NCI-H446 (cell line): ENCODE measurements at places on chromosomes 1 and 21.

DNA sequence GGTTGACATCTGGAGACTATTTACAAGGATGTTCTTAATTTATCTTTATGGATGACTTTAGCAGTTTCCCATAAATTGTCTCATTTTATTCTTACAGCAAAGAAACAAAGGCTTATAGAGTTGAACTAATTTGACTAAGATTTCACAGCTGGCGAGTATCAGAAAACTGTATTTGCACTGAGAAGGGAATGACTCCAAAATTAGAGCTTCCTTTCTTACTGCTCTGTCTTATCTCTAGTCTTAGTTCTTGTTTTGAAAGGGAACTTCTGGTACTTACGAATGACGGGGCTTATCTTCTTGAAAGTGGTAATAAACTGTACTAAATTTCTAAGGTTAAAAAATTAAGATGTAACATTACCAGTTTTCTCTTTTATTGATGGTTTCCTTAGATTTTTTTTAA lies 13.6 kb downstream of the CNST start:
- DNase-seq = no peak

- DNase-seq = peak; percentile 30
These were observed 150.3 kb upstream of the SPAG17 start for GRCh38 chr1:118335331-118335732.

- no peak for DNase-seq
These were observed 406.6 kb upstream of the CAMK1G start for GRCh38 chr1:209176866-209177430.

DNA sequence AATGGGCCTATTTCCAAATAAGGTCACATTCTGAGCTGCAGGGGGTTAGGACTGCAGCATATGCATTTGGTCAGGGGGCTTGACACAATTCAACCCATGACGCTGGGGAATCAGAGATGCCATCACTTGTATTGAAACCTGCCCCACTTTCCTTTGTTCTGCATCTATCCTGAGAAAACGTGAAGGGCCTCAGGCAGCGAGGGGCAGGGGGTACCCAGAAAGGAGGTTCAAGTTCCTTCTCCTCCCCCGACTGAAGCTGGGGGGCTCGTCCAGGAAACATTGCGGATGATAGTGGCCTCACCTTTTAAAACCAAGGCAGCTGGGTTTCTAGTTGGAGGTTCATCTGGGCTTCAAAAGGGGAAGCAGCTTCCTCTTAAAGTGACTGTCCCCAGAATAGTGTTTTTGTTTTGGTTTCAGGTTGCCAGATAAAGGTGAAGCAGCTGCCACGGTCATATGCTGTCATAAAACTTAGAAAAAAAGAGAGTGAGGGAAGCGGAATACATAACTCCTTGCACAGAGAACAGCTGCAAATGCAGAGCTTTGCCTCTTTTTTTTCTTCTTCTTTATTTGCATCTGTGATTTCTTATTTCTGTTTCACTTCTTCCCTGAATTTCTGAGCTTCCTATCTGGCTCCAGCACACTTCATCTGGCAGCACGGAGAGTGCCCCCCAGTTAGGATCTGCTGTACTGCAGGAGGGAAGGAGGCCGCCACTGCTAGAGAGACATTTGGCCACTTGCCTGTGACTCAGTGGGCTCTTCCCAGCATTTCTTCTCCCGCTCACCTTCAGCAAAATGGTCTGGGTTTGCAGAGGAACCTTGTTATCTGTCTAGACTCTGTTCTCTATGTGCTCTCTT lies 142.0 kb downstream of the AJAP1 start:
- no peak for DNase-seq

- DNase-seq = no peak
These were observed 8.0 kb upstream of the SELE start for GRCh38 chr1:169741666-169742394.

DNA sequence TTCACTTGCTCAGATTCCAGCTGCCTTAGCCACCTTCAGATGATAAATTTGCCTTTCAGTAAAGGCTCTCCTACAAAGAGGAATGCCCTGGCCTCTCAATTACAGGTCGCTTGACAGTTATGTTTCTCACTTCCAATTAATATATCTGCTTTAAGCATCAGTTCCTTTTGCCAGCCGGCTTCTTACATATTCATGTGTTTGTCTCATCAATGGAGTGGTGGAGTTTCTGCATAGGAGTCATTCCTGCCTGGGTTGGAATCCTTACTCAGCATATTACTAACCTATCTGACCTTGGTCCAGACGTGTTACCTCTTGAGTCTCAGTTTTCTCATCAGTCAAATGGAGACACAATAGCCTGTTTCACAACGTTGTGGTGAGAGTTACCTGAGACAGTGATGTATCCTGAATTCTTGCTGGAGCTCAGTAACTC lies 9.4 kb upstream of the SESN2 start:
- DNase-seq = no peak

DNA sequence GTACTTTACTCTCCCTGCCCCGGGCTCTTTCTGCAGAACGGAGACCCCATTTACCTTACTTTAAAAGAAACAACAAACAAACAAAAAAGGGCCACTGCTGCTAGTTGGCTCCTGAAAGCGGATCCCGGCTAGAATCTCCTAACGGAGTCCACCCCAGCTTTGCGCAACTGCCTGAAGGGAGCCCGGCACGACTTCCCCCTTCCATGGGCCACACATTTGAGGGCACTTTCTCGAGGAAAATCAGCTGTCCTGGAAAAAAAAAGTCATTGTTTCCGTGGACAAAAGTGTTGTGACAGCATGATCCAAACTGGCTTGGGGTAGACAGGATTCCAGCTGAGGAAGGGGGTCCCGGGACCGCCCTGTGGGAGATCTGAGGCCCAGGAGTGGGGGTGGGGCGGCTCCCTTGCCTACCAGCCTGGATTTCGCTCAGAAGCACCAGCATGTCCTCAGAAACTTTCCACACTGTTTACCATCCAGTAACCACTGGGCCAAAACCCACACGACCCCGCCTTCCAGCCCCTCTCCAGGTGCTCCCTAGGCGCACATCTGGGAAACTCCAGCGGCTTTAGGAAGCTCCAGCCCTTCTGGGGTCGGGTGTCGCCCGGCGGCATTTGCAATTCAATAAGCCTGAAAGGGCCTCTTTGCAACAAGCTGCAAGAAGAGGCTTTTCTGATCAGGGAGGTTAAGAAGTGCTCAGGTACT lies 4.8 kb downstream of the RIPK4 start:
- DNase-seq = no peak

DNA sequence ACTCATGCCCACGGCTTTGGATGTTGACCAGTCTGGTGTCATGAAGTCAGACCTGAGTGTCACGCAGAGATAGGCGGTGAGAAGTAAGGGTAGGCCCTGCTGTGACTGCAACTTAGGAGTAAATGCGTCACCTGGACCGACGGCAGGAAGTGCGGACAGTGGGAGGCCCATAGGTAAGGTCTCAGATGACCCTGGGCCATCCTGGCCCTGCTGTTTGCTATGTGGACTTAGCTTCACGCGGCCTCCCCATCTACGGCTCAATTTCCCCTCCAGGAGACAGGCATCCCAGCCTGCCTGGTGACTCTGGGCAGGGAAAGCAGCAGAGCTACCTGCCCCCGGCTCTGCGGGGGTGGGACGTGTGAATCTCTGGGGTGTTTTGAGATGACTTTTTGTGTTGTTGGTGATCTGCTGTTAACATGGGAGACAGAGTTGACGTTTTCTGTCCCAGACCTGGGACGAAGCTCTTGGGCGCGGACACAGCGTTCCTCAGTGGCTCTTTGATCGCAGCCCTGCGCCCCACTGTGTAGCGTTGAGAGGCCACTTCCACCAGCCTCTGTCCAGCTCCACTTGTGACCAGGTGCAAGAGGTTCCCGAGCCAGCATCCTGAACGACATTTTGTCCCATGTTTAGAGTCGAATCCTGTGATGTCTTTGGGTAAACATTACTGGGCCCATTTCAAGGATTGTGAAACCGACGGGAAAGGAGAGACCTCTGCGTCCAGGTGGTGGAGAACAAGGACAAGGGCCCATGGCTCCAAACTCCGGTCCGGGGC lies 39.9 kb downstream of the CRYAA start:
- DNase-seq = no peak

GRCh38 chr1:7580923-7581753 lies 190.0 kb upstream of the VAMP3 start:
- DNase-seq = peak; percentile 21

GRCh38 chr1:217274927-217275654 lies 355.8 kb downstream of the GPATCH2 start:
- no peak for DNase-seq

DNA sequence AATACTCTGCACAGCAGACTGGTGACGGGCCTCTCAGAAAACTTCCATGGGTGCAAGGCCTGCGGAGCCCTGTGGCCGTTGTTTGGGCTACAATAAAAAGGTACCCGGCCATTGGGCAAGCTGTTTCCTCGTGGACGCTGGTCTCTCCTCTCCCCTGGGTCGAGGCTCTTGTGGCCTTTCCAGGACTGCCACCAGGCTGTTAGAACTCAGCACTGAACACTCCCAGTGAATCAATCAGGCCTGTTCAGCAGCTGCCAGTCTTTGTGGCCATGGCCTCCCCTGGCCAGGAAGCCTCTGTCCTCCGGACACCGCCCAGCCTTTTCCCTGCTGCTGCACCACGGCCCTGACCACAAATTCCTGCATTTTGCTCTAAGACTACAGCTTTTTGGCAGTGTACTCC lies 33.0 kb upstream of the ACTRT2 start:
- no peak for DNase-seq

DNA sequence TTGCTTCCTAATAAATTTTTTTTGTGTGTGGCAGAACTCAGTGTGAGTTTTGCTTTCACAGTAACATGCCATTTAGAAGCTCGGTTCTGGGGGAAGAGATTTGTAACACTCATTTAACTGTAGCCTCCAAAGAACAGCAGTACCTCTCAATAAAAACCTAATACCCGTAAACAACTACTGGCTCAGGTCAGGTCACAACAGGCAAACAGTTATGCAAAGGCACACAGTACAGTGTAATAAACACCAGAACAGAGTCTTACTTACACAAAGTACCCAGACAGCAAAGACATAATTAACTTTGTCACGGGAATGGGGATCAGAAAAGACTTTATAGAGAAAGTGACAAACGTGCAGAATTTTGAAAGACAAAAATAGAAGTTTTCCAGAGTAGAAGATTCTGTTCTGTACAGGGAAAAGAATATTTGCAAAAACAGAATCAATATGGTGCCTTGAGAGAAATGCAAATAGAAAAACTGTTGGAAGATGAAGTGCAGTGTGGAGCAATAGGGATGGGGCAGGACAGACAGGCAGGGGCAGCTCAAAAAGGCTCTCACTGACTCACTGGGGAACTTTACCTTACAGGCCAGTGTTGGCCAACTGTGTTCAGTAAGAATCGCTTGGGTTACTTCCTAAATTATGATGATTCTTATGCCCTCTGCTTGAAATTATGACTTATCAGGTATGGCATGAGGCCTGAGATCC lies 38.8 kb downstream of the EGLN1 start:
- no peak for DNase-seq

- no peak for DNase-seq
These were observed 49.8 kb downstream of the NFIA start for GRCh38 chr1:61132176-61132638.

DNA sequence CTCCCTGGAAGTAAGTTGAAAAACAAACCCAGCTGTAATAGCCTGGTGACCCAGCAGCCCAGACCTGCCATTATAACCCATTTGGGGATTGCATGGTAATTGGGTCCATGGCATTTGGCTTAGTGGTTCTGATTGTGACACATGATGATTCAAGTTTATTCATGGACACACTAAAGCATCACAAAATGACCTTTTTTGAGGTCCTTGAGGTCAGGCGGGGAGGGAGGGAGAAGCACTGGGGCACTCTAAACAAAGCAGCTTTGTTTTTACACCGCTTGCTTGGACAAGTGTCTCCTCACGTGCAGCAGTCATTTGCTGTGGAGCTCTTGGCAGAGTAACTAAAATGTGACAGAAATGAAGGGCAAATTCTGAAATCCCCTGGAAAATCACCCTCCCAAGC lies 241.0 kb upstream of the SGIP1 start:
- no peak for DNase-seq

DNA sequence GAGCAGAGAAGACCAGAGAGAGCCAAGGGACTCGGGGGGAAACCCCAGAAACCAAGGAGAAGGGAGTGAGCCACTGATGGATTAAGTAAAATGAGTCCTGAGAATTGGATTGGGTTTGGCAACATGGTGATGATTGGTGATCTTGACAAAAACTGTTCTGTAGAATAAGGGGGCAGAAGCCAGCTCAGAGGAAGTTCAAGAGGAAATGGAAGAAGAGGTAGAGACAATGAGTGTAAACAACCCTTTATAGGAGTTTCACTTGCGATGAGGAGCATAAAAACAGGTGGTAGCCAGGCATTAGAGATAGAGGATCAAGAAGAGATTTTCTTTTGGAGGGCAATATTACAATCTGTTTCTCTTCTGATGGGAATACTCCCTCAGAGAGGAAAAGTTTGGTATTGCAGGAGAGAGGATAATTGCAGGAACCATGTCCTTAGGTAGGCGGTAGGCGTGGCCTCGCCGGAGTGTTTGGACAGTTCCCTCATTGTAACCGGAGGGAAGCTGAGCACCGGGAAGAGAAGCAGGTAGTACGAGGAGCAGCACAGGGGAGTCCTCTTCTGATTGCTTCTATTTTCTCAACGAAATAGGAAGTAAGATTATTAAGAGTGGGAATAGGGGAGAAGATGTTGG lies 68.4 kb upstream of the TENT5C start:
- DNase-seq = no peak

- peak; percentile 89 for DNase-seq
These were observed 25.1 kb upstream of the MYCL start for GRCh38 chr1:39926820-39927219.

- DNase-seq = no peak
These were observed 37.6 kb upstream of the KIRREL1 start for GRCh38 chr1:157955857-157956256.

GRCh38 chr1:44775930-44776729 lies 790 bp downstream of the RPS8 start:
- no peak for DNase-seq

DNA sequence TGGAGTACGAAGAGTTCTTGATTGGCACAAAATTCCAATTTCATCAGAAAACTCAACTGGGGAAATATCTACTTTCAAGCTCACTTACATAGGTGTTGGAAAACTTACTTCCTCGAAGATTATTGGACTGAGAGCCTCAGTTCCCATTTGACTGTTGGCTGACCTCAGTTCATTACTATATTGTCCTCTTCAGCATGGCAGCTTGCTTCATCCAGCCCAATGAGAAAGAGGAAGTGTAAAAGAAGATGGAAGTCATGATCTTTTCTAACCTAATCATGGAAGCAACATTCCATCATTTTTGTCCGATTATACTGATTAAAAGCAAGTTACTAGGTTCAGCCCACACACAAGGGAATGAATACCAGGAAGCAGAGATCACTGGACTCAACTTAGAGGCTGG lies 49.4 kb downstream of the HSD3B1 start:
- no peak for DNase-seq

GRCh38 chr1:189656628-189657530 lies 820.8 kb downstream of the BRINP3 start:
- DNase-seq = no peak

- DNase-seq = no peak
These were observed 472.7 kb downstream of the NPHP4 start for GRCh38 chr1:5519366-5520135.

- DNase-seq = no peak
These were observed 36.6 kb downstream of the C1orf87 start for GRCh38 chr1:60036856-60037460.
